ENCODE measurements at places on chromosomes 16 and 17. TPM values are rescaled to one million over a fixed set of nuclear protein-coding genes. Genes with fewer than 3 reads are reported as not detected.
A peak's percentile ranks its signal among the peaks of the same experiment; 100 is the strongest.

LAT gene
- 5.2 TPM for polyA plus RNA-seq

ITGB4 gene
- 10.9 TPM for polyA plus RNA-seq

USP43 gene
- polyA plus RNA-seq = 7.4 TPM

ABCA9 gene
- polyA plus RNA-seq = 2.9 TPM

DNA sequence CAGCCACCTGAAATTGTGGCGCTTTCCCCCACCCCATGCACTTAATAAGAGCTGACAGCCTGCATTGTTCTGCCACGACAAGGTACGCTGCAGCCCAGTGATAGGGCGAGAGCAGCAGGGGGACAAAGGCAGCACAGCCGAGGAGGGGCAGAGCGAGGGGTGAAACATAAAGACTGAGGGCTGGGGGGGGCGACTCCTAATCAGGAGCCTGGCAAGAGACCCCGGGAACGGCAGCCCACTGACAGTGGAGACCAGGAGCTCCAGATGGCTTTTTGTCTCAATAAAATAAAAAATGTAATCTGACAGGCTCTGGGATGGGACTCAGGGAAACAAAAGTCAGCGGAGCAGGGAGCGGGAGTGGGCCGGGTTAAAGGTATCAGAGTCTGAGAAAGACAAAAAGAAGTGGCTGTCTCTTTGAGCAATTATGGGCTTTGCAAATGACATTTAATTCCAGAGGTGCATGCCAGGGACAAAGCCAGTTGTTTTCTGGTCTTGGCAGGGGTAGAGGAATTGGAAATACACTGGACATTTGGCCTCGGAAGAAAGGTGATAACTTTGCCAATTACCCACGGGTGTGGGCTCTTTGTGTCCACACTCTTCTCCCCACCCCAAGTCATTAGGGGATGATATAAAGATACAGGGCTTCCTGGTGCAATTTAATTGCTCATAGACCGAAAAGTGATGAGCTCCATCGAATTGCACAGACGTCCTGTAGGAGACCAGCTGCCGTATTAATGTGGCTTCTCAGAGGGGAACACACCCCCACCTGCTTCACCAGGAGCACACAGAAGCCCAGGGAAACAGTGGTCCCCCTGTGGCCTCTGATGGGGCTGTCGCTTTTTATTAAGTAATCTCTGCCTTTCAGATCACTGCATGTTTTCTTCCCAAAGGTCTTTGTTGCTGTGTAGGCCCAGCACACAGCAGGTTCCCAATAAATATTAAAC lies 17.6 kb upstream of the CCDC182 start:
- no peak for DNase-seq

PABPN1L gene
- not detected for polyA plus RNA-seq

RNU2-1 gene
- polyA plus RNA-seq = 0.40 TPM

GRCh38 chr16:11679250-11679649 lies 11.0 kb downstream of the SNN start:
- no peak for DNase-seq

POLG2 gene
- polyA plus RNA-seq = 35.1 TPM

- DNase-seq = no peak
These were observed 102.8 kb downstream of the IRX5 start for GRCh38 chr16:55033225-55034156.

NOXO1 gene
- polyA plus RNA-seq = 0.97 TPM

DNA sequence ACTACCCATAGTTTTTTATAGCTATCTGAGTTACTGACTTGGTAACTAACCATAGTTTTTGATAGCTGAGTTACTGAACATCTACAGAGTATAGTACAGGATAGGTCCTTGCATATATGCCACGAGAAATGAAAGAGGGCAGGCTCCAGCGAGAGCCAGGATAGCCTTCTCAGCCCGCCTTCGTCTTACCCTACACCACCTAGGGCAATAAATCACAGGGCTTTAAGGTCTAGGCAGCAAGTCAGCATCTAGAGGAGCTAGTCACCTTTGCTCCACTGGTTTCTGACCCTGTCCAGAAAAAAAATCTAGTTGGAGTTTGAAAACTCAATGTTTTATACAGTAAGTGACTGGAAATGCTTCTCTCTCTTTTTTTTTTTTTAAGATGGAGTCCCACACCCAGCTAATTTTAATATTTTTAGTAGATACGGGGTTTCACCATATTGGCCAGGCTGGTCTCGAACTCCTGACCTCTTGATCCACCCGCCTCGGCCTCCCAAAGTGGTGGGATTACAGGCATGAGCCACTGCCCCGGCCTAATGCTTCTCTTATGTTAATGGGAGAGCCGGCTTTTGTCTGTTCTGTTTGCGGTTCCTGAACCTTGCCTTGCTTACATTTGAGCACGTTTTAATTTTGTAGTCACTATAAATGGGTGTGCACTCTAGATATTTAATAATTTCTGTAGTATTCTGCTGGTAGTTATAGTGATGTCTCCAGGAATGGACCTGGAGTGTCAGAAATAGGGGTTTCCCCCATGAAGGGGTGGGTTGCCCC lies 2.8 kb downstream of the BFAR start:
- DNase-seq = no peak

DNA sequence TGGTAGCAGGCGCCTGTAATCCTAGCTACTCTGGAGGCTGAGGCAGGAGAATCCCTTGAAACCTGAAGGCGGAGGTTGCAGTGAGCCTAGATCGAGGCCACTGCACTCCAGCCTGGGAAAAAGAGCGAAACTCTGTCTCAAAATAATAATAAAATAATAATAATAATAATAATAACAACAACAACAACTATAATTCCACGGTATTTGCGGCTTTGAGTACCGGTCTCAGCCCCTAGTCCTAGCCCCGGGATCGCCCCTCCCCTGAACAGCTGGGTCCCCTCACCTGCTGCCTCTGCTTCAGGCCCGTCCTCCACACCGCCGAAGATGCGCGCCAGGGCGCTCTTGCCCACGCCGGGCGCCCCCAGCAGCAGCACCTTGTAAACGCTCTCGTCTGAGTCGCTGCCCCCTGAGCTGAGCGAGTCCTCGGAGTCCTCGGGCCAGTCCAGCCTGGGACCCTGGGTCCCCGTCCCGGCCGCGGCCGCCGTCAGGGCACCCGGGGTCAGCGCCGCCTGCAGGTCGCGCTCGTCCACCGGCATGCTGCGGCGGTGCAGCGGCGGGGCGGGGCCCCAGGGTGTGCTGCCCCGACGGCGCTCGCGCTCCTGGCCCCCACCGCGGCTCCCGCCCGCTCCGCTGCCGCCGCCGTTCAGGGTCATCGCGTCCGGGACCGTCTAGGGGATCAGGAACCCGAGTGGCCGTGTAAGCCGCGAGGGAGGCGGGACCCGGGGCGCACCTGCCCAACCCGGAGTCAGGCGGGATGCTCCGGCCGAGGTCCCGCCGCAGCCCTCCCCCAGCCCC lies 611 bp downstream of the RRAD start:
- DNase-seq = no peak

DNA sequence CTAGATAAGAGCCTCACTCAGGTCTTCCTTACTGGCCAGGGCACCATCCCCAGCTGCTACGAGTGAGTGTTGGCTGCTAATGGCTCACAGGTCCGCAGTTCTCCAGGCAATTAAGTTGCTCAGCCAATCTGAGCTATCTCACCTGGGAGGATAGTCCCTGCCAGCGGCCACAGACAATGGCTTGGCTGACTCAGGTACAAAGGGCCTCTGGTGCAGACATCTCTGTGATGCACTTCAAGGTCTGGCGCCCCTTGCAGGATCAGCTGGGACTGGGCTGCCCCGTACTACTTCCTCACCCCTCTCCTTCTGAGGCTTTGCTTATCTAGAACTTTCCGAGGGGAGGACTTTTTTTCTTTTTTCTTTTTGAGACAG lies 49.2 kb upstream of the EMP2 start:
- DNase-seq = no peak

ANKRD40 gene
- 49.2 TPM for polyA plus RNA-seq

DNA sequence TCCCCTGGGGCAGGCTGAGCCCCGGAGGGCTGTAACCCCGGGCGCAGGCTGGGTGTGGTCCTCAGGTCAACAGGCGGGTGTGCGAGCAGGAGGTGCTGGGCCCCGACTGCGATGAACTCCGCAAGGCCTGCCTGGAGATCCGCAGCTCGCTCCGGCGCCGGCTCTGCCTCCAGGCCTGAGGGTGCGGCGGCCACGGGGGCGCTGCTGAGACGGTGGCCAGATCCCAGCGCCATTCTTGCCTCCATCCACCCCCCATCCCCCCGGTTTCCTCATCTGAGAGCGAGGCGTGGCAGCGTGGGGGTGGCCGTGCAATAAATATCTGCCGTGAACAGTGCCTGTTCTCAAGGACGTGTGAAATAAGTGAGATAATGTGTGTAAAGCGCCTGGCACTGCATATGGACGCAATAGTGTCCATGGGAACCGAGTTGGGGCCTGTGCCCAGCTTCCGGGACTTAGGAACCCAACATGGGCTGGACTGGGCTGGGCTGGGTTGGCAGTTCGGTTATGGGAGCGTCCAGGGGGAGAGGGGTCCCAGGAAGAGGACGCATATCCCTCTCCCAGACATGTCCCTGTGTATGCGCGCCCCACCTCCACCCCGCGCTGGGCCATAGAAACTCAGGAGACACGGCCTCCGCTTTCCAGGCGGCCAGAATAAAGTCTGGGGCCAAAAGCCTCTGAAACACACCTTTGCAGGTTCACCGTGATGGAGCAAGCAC lies 15.0 kb downstream of the ZNF213 start:
- DNase-seq = no peak

DNA sequence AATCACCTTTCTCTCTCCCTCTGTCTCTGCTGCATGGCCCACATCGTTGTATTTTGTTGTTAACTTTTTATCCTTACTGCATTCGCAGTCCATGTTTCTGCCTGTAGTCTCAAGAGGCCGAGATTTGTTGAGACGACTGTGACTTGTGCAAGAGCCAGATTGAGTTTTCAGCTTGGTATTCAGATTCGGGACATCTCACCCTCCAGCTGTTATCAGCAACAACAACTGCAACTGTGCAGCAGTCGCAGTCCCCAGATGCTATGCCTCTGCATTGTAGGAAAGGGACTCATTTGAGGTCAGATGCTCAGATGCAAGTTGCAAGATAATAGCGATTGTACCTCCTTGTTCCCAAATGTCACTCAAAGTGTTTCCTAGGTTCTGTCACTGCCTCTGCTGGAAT lies 209.0 kb downstream of the SNX29 start:
- no peak for DNase-seq

ST6GALNAC2 gene
- polyA plus RNA-seq = 12.4 TPM

- peak; percentile 82 for DNase-seq
These were observed 10.5 kb downstream of the ST3GAL2 start for GRCh38 chr16:70428178-70428998.

DNA sequence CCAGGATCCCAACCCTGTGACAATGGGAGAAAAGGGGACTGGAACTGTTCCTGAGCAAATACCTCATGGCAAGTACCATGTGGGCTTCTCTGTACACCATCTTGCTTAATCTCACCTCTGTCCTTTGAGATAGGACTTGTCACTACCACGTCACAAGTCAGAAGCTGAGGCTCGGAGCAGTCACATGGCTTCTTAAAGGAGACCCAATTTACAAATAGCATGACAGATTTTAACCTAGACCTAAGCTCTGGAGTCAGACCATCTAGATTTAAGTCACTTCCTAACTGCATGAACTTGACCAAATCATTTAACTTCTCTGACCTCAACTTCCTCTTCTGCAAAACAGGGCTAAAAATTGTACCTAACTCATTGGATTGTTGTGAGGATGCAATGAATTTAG lies 36.0 kb upstream of the CCL1 start:
- DNase-seq = no peak

TSPOAP1 gene
- polyA plus RNA-seq = 43.2 TPM

KRT12 gene
- polyA plus RNA-seq = not detected

DNA sequence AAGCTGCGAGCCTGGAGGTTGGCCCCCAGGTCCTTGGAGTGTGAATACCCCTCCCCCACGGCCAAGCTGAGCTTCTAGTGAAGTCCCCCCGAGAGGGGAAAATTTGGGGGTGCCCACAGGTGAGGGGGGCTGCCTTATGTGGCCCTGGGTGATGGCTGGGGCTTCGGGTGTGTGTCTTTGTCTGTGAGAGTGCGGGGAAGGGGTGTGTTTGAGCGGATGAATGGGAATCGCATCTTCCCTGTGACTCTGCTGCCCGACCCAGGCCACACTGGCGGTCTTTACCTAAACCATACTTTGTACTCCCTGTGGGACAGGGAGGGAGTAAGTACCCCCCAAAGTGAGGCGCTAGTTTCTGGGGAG lies 1.3 kb downstream of the SBK1 start:
- no peak for DNase-seq
